Natural killer cell treated with Interleukin-12 subunit alpha and Interleukin-12 subunit beta and Interleukin-15 and Interleukin-18, amount 100 ng/mL, for 72 hours (primary cell): ENCODE measurements at places on chromosomes 1 and 21.

- DNase-seq: no peak
Observed at GRCh38 chr1:95852483-95853070, 618.6 kb downstream of the RWDD3 start.

DNA sequence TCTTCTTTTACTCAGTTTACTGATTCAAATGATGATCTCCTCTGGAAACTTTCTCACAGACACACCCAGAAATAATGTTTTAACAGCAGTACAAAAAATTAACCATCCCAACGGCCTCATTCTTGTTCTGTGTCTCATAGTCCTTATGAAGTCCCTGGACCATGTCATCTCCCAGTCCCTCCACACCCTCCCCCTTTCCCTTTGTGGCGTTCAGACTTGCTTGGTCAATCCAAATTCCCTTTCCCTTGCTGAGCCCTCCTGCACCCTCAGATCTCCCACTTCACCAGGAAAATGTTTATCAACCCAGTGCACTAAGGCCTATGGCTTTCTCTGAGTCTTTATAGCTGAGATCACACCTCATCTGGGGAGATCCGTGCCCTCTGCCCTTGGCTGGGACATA is 85.9 kb downstream of the CENPF start:
- DNase-seq: no peak

DNA sequence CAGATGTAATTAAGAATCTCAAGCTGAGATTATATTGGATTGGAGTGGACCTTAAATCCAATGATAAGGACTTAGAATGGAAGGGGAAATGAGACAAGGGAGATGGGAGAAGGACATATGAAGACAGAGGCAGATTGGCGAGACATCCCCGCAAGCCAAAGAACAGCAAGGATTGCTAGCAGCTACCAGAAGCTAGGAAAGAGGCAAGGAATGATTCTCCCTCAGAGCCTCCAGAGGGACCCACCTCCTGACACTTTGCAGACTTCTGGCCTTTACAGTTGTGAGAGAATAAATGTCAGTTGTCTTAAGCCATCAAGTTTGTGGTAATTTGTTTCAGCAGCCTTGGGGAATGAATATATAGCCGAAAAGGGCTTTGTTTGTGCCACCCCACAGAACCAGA is 20.7 kb downstream of the METTL13 start:
- no peak for DNase-seq

- no peak for DNase-seq
Observed at GRCh38 chr1:218200979-218201378, 84.1 kb upstream of the RRP15 start.

- peak; percentile 83 for DNase-seq
Observed at GRCh38 chr1:1614204-1614953, 921 bp upstream of the MIB2 start.
